ENCODE measurements at places on chromosomes 2 and 18.
A peak's percentile ranks its signal among the peaks of the same experiment; 100 is the strongest.

- no peak for DNase-seq
These were observed 41.6 kb upstream of the TMEM177 start for GRCh38 chr2:119637371-119637770.

DNA sequence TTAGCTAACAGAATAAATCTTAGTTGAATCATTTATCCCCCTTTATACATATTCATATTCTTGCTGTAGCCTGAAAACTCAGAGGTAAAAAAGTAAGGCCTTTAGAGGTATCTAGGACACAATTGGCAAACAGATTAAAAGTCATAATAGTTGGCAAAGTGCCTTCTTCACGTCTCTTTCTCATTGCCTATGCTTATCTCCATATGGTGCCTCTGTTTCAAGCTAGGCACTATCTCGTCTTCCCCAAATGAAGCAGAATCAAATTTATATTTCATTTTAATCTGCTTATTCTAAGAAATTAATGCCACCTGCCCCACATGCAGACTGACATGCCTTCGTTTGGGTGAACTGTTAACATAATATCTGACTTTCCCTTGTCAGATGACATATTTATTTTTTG is 245.4 kb downstream of the CDH2 start:
- no peak for DNase-seq

GRCh38 chr18:38887671-38888020 is 1322.0 kb upstream of the CELF4 start:
- no peak for DNase-seq

- DNase-seq, result no peak
These were observed 390.9 kb upstream of the CDH19 start for GRCh38 chr18:66994790-66995189.

GRCh38 chr2:3223080-3223923 is 154.3 kb downstream of the EIPR1 start:
- DNase-seq, result peak; percentile 85

DNA sequence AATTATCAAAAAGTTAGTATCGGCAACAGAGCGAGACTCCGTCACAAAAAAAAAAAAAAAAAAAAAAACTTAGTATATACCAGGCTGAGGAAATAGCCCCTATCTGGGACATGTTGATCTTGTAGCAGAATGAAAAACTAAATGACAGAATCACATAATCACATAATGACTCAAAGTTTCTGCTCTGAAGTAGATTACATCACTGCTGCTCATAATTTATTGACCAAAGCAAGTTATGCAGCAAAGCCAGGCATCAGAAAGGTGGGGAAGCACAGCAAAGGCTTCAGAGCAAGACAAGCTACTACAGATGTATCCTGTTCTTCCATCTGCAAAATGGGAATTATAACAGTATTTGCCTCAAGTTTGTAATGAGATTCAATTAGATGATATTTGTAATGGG is 68.1 kb downstream of the BOD1L2 start:
- no peak for DNase-seq

Data from stimulated activated naive CD8-positive, alpha-beta T cell treated with anti-CD3 and anti-CD28 coated beads, Interleukin-15, amount 100 ng/mL, for 72 hours (primary cell).